ENCODE measurements at places on chromosomes 16 and 17. TPM values are rescaled to one million over a fixed set of nuclear protein-coding genes. Genes with fewer than 3 reads are reported as not detected.

The TMEM220 gene
- total RNA-seq = 0.05 TPM

The PYY gene
- not detected for total RNA-seq

The TP53TG3F gene
- total RNA-seq = not detected

The CRYM gene
- total RNA-seq = not detected

The SCGB1C2 gene
- not detected for total RNA-seq

The CLEC10A gene
- not detected for total RNA-seq

The KRT14 gene
- total RNA-seq = not detected

The GAST gene
- not detected for total RNA-seq

The NPIPA2 gene
- total RNA-seq = 3.7 TPM

The EXOC3L1 gene
- total RNA-seq = not detected

- no peak for DNase-seq
Observed at GRCh38 chr17:72858826-72859495, 233.5 kb downstream of the SLC39A11 start.

- DNase-seq = no peak
Observed at GRCh38 chr16:14344292-14344691, 273.2 kb downstream of the MRTFB start.

DNA sequence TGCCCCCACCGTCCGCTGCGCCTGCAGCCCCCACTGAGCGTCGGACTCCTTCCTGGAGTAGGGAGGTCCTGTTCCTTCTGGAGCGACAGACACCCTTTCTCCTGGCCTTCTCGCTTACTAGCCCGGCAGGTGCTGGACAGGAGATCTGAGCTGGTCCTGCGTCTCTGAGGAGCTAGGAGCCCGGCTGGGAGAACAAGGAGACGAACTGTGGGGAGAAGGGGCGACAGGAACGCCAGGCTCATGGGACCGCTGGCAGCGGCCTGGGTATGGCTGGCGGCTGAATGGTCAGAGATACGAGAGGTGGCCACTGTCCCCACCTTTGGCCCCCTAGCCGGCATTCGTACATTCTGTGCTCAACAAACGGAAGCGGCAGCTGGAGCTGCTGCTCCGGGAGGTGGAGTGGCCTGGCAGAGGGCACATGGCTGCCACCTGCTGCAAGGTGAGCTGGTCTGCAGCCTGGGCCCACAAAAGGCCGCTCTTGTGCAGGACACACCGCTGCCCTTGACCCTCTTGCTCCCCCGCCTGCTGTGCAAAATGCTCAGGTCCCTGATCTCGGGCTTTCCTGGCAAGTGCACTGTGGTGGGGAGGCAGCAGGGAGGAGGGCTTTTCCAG, 2066.7 kb downstream of the TP53TG3F start:
- no peak for DNase-seq

- no peak for DNase-seq
Observed at GRCh38 chr16:4365615-4366014, 6.0 kb upstream of the VASN start.

DNA sequence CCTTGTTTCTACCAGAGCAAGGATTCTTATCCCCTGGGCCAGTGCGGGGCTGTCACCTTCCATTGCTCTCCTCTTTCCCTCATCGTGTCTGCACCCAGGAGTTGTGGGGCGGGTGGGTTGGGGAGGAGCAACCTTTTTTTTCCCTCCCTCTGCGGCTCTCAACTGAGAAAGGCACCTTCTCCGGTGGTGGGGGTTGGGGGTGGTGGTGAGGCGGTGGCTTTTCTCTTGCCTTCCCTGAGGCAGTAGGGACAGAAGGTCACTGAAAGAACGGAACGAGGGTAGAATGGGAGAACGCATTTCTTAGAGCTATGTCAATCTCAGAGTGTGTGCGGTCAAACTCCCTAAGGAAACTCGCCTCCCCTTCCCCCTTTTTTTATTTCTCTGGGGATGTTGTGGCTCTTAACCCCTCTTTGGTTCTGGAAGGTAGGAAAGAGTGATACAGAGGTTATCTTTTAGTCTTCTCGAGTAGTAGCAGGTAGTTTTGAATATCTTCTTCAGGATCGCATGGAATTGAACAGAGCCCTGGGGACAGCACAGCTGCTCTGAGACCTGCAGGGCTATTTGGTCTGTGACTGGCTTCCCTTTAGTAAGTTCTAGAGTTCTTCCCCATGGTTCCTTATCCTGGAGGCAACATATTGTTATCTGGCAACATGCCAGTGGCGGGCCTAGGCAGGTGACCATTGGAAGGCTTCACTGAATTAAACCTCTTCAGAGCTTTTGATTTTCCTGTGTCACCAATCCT, 994 bp downstream of the CLTC start:
- peak; percentile 29 for DNase-seq

GRCh38 chr16:66147291-66147690, 219.2 kb upstream of the CDH5 start:
- no peak for DNase-seq

DNA sequence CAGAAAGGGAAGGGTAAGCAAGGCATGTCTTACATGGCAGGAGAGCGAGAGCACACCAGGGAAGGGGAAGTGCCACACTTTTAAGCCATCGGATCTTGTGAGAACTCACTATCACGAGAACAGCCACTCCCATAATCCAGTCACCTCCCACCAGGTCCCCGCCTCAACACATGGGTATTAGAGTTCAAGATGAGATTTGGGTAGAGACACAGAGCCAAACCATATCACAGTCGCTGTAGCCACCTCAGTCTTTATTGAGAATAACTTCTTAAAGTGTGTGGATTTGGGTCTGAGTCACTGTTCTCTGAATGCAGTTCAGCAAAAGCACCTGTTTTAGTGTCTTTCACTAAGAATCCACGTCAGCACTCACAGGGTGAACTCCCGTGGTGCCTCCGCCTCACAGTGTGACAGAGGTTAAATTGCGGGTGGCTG, 195.2 kb upstream of the CHMP6 start:
- no peak for DNase-seq

DNA sequence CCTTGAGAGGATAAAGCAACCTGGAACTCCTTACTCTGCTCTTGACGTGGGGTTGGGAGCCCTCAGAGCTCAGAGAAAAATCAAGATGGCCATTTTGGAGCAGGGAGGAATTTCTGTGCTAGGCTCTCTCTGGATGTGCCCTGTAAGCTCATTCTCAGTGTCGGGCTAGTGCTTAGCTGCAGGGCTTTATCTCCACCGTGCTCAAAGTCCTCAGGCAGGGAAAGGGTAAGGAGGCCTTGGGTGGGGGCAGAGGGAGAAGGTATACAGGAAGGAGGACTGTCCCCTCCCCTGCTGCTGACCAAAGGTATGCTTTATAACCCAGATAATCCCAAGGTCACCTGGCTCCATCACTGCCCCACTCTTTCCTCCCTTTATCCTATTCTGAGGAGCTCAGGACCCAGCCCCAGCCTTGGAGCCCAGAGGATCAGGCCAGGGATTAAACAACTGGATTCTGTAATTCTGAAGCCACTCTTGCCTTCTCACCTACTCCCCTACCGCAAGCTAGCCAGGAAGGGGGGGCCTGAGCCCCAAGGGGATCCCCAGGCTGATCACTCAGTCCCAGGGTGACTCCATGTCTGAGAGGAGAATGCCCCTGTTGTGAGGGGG, 1.1 kb downstream of the DHRS11 start:
- no peak for DNase-seq

DNA sequence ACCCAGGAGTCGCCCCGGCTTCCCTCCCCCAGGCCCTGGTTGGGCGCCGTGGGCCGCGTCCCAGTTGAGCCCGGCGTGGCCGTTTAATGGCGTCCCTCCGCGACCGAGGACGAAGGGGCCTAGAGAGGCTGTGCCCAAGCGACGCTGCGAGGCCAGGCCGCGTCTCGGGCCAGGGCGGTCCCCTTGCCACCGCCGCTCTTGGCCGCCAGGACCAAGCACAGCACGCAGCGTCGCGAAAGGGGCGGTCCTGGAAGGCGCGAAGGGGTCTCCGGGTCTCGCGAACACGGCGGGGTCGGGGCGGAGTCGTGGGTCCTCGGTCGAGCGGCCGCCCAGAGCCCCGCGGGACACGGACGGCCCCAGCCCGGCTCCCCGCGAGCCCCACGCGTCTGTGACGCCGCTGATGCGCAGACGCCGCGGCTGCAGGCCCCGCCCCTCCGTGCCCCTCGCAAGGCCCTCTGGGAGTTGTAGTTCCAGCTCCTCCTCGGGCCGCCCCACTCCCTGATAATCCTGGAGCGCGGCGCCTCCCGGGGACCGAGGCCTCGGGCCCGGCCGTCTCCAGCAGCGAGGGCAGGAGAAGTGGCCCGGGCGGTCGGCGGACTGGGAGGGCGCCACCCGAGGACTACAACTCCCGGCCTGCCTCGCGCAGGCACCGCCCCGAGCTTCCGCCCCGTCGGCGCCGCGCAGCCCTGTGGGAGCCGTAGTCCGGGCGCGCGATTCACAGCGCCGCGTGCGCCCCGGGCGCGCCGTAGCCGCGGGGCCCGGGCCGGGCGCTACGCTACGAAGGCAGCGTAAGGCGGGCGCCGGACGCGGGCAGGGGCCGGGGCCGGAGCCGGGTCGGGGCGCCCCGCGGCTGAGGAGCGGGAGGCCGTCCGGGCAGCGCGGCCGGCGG, at the start of gene CAPN15:
CAPN15 (plus strand) TSS at position 698 of the 889 bp plus-strand sequence. CDS start 19,127 bp downstream, outside the sequence.
- peak; percentile 75 for DNase-seq

DNA sequence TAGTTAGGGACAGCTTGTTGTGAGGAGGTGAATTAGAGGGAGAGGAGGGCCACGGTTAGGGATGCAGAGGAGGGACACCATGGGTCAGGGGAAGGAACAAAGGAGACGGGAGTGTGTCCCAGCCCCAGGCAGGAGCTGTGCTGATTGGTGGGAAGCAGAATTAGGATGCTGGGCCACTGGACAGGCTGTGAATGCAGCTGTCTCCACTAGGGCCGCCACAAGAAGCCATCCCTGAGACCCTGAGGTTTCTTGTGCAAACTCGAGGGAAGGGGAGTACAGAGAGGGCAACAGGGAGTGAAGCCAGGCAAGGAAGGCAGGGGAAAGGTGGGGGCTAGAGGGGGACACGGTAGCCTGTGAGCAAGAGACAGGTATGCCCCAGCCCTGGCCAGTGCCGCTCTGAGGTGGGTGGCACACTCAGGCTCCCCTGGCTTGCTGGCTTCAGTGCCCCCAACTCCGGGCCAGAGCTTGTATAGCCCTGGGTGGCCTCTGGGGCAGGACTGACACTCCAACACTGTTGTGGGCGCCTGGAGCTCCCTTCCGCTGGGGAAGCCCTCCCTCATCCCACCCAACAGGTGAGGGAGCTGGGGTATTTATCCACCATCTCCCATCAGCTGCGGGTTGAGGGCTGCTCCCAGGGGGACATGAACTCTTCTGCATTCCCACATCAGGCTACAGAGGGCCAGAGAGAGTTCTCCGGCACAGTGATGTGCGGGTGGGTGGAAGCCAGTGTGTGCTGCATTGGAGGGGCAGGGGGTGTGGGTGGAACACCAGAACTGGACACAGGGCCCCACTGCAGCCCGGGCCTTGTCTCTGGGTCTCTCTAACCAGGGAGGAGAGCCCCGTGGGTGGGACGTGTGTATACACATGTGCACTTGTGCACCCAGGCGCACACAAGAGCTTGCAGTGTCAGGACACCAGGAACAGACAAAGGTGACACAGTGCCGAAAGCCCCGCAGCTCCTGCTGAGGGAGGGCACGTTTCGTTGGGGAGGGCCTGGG, 8.3 kb upstream of the SPPL2C start:
- no peak for DNase-seq

GRCh38 chr16:56916571-56917403, 15.2 kb upstream of the HERPUD1 start:
- DNase-seq = no peak

- DNase-seq = no peak
Observed at GRCh38 chr17:4326608-4327007, 39.9 kb downstream of the UBE2G1 start.

DNA sequence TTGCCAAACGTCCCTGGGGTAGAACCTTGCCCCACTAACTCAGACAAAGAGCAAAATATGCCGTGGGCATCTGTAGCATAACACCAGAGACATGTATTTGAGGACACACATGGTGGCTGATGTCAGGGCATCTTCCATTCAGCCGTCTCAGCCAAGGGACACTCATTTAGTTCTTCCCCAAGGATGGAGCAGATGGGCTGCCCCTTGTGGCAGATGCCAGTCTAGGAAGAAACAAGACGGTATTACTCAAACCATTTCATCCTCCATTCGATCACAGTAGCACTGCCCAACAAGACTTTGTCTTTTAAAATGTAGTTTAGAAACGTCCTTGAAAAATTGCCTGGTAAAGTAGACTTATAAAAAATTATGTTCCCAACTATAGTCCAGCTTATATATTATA, 937.6 kb upstream of the EEF2KMT start:
- DNase-seq = no peak

DNA sequence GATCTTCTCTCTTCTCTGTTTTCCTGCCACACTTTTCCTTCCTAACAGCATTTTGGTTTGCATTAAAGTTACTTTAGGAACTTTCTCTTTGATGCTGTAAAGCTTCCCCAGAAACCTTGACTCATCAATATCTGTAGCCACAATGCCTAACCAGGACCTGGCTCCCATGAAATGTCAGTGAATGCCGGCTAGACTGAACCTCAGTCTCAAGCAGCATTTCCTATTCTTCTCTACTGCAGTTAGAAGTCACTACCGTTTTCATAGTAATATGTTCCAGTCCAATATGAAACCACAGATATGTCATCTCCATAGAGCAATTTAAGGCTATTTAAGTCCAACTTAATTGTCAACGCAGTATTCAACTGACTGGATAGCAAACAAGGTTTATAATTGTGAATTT, 28.9 kb downstream of the ITFG1 start:
- no peak for DNase-seq

GRCh38 chr17:42979511-42980273, at the start of gene PTGES3L:
Gene PTGES3L (minus strand): TSS chr17:42980080. CDS start chr17:42980053, 27 bp downstream.
- DNase-seq = no peak

- peak; percentile 14 for DNase-seq
Observed at GRCh38 chr17:62720126-62720850, 87.8 kb downstream of the MARCHF10 start.

- DNase-seq = no peak
Observed at GRCh38 chr17:77011173-77012011, 129.4 kb upstream of the SEC14L1 start.

- DNase-seq = no peak
Observed at GRCh38 chr17:60065136-60065535, 13.6 kb downstream of the HEATR6 start.

DNA sequence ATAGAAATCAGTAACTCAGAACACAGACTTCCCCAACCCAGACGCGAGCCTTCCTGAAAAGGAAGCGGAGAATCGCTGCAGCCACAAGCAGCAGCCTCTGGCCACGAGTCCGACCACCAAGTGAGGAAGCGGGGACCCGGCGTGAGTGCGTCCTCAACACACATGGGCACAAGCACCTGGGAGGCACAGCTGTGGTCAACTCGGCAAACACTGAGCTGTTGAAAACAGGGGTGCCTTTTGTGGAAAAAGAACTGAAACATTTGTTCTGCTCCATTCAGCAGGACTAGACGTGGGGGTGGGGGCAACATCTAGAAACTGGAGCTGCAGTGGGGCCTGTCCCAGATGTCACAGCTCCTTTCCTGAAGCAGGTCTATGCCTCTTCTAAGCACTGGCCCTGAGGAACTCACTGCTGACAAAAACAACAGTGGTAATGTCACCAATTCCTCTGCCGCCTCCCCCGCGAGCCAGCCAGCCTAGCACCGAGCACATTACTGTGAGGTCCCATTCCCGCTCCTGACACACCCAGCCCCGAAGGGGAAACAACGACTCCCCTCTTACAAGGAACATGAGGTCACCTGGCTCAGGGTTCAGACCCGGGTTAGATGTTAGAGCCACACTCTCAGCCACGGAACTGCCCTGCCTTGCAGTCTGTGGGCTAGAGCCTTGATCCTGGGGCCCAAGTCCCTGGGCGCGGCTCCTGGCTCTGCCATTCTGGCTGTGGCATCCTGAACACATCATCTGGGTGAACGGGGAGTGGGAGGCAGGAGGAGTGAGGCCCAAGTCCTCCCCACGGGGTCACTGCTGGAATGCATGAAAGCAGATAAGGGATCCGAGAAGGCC, 29.0 kb downstream of the KDM8 start:
- no peak for DNase-seq

All from NCI-H460 (cell line).